ENCODE measurements at places on chromosomes 16 and 17. TPM values are rescaled to one million over a fixed set of nuclear protein-coding genes. Genes with fewer than 3 reads are reported as not detected.

CDH1 gene
- 116 TPM for total RNA-seq

GPR179 gene
- not detected for total RNA-seq

CCR7 gene
- not detected for total RNA-seq

KATNIP gene
- 27.0 TPM for total RNA-seq

TBC1D16 gene
- 18.2 TPM for total RNA-seq

CMC2 gene
- total RNA-seq, result 6.6 TPM

STX1B gene
- total RNA-seq, result 4.7 TPM

PLD6 gene
- 0.74 TPM for total RNA-seq

OSGIN1 gene
- 6.4 TPM for total RNA-seq

GRCh38 chr17:61325382-61326073, 74.1 kb upstream of the TBX2 start:
- no peak overlapping the region for H3K27ac ChIP-seq
- H3K27me3 ChIP-seq, result no peaks in the 10 kb centered on the region
- no peaks in the 10 kb centered on the region for H3K36me3 ChIP-seq
- no peak overlapping the region for H3K4me3 ChIP-seq
- H3K4me1 ChIP-seq, result peaks cover 15% of the 10 kb centered on the region

GRCh38 chr17:661509-661908, 53.1 kb downstream of the VPS53 start:
- DNase-seq, result no peak
- H3K27me3 ChIP-seq, result no peaks in the 10 kb centered on the region
- no peaks in the 10 kb centered on the region for H3K4me1 ChIP-seq

DNA sequence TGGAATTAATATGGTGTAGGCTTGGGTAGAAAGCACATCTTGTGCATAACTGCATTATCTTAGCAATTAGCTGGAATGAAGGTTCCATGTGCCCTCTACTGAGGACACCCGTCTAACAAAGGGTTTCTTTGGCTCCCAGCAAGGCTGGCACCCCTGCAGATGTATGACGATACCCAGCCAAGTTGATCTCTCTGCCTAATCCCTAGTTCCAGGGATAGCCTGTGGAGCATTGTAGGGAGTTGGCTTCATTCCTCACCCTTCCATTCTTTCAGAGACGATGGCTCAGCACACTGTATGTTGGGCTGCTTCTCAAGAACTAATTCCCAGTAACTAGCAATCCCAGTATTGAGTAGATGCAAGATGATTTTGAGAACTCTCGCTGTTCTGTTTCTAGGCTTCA, 182.5 kb downstream of the SNX29 start:
- DNase-seq, result no peak
- H3K27ac ChIP-seq, result no peak overlapping the region
- H3K4me1 ChIP-seq, result peaks cover 7% of the 10 kb centered on the region
- no peaks in the 10 kb centered on the region for H3K36me3 ChIP-seq
- H3K27me3 ChIP-seq, result no peaks in the 10 kb centered on the region
- H3K4me3 ChIP-seq, result no peak overlapping the region

- peak overlapping the region; percentile 65 for H3K27ac ChIP-seq
- H3K4me3 ChIP-seq, result no peak overlapping the region
- H3K36me3 ChIP-seq, result no peaks in the 10 kb centered on the region
- peaks cover 16% of the 10 kb centered on the region for H3K4me1 ChIP-seq
- peak; percentile 56 for DNase-seq
These were observed 18.8 kb upstream of the PLLP start for GRCh38 chr16:57303021-57303909.

- H3K36me3 ChIP-seq, result peaks cover 9% of the 10 kb centered on the region
- H3K4me1 ChIP-seq, result peaks cover 23% of the 10 kb centered on the region
- no peak overlapping the region for H3K27ac ChIP-seq
- no peak overlapping the region for H3K4me3 ChIP-seq
- no peak for DNase-seq
- H3K27me3 ChIP-seq, result no peaks in the 10 kb centered on the region
These were observed 75.5 kb downstream of the SOCS1 start for GRCh38 chr16:11180489-11180888.

DNA sequence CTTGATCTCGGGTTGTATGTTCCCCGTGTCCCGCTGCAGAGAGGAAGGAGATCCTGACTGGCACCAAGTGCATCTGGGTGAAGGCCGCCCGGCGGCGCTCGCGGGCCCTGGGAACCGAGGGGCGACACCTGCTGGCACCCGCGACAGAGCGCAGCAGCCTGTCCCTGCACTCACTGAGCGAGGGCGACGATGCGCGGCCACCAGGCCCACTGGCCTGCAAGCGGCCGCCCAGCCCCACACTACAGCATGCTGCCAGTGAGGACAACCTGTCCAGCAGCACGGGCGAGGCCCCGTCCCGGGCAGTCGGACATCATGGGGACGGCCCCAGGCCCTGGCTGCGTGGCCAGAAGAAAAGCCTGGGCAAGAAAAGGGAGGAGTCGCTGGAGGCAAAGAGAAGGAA, 7.5 kb downstream of the BTBD17 start:
- H3K27me3 ChIP-seq, result no peaks in the 10 kb centered on the region
- DNase-seq, result no peak
- H3K36me3 ChIP-seq, result no peaks in the 10 kb centered on the region
- H3K27ac ChIP-seq, result no peak overlapping the region
- no peak overlapping the region for H3K4me3 ChIP-seq
- H3K4me1 ChIP-seq, result peaks cover 11% of the 10 kb centered on the region

DNA sequence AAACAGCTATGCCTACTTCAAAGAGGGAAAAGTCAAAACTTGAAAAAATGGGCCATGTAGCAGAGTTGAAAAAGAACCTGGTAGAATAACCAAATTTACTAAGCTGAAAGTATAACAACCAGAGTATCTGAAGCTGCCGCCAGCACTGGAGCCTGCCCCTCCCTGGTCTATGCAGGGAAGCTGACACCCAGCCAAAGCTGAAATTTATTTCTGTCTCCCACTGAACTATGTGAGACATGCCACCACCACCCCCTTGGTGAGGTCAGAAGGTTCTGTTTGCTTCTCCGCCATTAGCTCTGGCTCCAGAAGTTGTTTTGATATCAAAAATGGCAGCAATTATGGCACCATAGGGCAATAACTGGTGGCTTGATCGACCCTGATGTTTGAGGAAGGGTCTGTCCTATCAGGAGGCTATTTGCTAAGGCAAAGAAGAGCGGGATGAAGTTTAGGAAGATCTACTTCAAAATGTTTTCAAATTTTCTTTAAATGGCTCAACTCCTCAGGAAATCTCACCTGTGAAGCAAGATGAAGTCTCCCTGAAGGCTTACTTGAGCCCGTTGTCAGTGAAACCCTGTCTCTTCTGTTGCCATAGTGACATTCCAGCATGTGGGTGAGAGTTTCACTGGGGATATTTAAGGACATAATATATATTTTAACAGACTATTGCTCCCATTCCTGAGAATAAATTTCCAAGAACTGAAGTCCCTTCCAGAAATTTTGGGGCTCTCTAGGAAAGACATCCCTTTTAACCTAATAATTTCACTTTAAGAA, 122.0 kb downstream of the COPRS start:
- H3K27ac ChIP-seq, result no peak overlapping the region
- H3K36me3 ChIP-seq, result no peaks in the 10 kb centered on the region
- no peak overlapping the region for H3K4me3 ChIP-seq

DNA sequence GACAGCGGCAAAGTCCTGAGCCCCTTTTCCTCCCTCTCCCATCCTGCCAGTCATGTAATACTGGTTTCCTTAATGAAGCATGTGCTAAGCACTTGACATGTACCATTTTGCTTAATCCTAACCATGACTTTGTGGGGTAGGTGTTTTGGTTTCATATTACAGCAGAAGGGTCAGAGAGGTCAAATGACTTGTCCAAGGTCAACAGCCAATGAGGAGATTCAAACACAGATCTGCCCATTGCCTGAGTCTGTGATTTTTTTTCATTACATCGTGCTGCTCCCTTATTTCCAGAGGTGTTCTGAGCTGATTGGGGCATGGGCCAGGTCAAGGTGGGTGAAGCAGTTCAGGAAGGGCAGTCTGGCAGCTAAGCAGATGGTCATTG, 17.6 kb upstream of the PHF12 start:
- peaks cover 7% of the 10 kb centered on the region for H3K4me1 ChIP-seq
- no peak overlapping the region for H3K4me3 ChIP-seq
- no peaks in the 10 kb centered on the region for H3K36me3 ChIP-seq
- no peaks in the 10 kb centered on the region for H3K27me3 ChIP-seq
- H3K27ac ChIP-seq, result no peak overlapping the region
- DNase-seq, result no peak

GRCh38 chr17:79192503-79193351, 118.1 kb downstream of the ENGASE start:
- H3K36me3 ChIP-seq, result no peaks in the 10 kb centered on the region
- H3K27me3 ChIP-seq, result no peaks in the 10 kb centered on the region
- no peaks in the 10 kb centered on the region for H3K4me1 ChIP-seq
- no peak for DNase-seq
- no peak overlapping the region for H3K4me3 ChIP-seq
- no peak overlapping the region for H3K27ac ChIP-seq

- H3K4me3 ChIP-seq, result no peak overlapping the region
- H3K27me3 ChIP-seq, result no peaks in the 10 kb centered on the region
- DNase-seq, result no peak
- H3K27ac ChIP-seq, result no peak overlapping the region
These were observed 179.6 kb downstream of the WSCD1 start for GRCh38 chr17:6249732-6250131.

DNA sequence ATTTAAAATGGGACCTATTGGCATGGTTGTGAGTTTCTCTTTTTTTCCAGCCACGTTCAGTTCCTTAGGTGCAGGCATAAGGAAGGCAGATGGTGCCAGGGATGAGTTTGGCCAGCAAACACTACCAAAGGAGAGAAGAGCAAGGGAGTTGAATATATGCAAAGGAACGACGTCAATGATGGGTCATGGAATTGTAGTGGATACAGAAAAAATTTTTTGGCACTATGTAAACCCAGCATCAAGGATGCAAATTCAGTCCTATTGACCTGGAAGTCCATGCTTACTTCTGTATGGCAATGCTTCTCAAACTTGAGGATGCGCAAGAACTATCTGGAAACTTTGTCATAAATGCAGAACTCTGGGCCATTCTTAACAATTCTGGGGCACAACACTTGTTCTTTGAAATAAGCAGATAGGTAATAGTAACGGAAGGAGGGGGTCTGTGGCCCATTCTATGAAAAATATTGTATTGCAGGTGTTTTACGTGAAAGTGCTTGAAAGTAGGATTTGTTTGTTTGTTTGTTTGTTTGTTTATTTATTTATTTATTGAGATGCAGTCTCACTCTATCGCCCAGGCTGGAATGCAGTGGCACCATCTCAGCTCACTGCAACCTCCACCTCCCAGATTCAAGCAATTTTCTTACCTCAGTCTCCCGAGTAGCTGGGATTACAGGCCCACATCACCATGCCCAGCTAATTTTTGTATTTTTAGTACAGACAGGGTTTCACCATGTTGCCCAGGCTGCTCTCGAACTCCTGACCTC, 18.0 kb downstream of the APOH start:
- no peak overlapping the region for H3K27ac ChIP-seq
- H3K4me1 ChIP-seq, result no peaks in the 10 kb centered on the region
- no peaks in the 10 kb centered on the region for H3K27me3 ChIP-seq
- no peak overlapping the region for H3K4me3 ChIP-seq
- DNase-seq, result no peak

DNA sequence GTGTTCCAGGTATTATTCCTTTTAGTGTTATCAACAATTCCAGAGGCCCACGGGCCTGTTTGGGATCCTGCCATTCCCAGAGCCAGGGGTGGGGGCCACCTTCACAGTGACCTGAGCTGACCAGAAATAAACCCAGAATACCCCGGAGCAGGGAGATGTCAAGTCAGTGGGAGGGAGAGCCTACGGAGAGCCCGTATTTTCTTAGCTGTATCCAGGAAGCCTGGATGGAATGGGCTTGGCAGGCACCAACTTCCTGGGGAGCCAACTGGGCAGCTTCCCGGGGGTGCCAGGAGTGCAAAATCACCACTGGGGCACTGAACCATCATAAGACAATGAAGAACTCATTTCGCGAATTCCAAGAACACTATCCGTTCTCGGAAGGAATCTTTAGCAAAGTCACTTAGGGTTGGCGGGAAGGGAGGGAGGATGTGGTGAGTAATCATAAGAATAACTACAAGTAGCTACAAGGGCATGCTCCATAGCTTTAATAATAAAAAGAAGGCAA, 13.2 kb upstream of the MRTFB start:
- H3K27ac ChIP-seq, result no peak overlapping the region
- no peak overlapping the region for H3K4me3 ChIP-seq
- no peak for DNase-seq
- no peaks in the 10 kb centered on the region for H3K36me3 ChIP-seq

GRCh38 chr17:929586-929985, 50.0 kb downstream of the NXN start:
- no peak for DNase-seq
- no peak overlapping the region for H3K27ac ChIP-seq
- no peaks in the 10 kb centered on the region for H3K27me3 ChIP-seq
- H3K4me1 ChIP-seq, result peaks cover 69% of the 10 kb centered on the region
- no peak overlapping the region for H3K4me3 ChIP-seq

DNA sequence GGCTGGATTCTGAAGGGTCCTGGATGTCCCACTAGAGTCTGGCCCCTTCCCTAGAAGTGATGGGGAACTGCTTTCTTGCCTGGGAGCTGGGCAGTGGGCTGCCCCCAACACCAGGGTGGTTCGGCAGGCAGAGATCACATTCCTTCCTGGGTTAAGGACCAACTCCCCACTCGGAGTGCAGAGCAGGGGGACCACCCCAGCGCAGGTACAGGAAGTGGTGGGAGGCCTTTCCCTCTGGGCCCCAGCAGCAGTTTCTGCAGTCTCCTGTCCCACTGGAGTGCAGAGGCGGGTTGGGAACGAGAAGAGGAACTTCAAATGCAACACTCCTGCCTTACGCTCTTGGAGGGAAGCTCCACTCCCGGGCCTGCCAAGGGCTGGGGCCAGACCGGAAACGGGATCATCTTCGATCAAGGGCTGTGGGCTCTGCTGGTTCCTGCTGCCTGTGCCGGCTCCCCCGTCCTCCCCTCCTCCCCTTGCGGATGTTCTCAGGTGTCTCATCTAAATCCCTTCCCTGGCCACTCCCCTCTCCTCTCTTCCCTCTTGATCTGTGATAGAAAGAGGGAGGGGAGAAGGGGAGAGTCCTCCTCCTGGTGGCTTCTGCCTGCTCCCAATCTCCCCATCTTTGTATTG, 9.0 kb upstream of the NGFR start:
- no peak for DNase-seq
- H3K27ac ChIP-seq, result no peak overlapping the region
- H3K4me3 ChIP-seq, result no peak overlapping the region
- no peaks in the 10 kb centered on the region for H3K4me1 ChIP-seq
